ENCODE measurements at places on chromosomes 16 and 17.
A peak's percentile ranks its signal among the peaks of the same experiment; 100 is the strongest.

GRCh38 chr17:50352693-50353599, 7.0 kb downstream of the XYLT2 start:
- no peak for DNase-seq

- DNase-seq = no peak
Measured at GRCh38 chr16:3982216-3982615, 101.7 kb upstream of the CREBBP start.

DNA sequence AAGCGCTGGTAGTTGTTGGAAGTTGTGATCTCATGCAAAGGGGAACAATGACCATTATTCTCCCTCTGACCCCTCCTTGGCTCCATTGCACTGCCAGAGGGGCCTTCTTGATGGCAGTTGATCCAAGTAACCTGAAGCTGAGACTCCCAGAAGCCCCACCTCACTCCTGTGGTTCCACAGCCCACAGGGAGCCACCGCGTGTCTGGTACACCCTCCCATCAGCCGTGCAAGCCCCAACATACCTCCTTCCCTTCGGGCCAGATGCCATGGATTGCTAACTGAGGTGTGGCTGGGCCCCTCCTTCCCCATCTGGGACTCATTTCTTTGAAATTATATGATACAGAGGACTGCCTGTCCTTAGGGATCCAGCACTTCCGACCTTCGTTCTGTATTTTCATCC, 17.8 kb downstream of the SAP30BP start:
- no peak for DNase-seq

DNA sequence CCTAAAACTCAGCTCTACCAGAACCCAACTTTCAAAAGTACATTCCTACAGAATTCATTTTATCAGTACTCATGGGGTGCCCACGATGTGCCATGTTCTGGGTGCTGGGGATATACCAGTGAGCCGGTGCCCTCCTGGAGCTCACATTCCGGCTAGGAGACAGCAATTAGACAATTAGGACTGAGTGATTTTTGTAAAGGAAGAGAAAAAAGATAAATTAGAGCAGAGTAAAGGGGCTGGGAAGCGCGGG, 449 bp upstream of the MRPL58 start:
- DNase-seq = no peak

DNA sequence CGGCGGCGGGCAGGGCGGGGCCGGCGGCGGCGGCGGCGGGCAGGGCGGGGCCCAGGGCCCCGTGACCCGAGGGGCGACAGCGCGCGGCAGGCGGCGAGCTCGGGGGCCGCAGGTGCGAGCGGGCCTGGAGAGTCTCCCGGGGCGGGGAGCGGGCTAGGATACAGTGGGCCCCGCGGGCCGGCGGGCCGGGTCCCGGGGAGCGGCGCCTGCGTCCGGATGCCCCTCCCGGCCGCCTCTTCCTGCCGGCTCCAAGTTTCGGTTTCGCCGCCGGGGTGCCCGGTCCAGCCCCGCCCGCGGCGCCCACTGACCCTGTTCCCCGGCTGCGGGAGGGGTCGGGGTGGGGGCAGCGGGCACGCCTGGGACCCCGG, at the start of gene RNF213:
Gene RNF213, plus strand, starts transcription at position 62 of the 368 bp plus-strand sequence. CDS start 2,830 bp downstream, outside the sequence.
- DNase-seq = peak; percentile 52

- DNase-seq = peak; percentile 98
Measured at GRCh38 chr17:56960596-56961538, at the start of gene COIL. COIL (minus strand) TSS chr17:56961050; CDS start chr17:56961019, 31 bp downstream.

- DNase-seq = no peak
Measured at GRCh38 chr16:65126845-65127624, 5.2 kb upstream of the CDH11 start.

- DNase-seq = peak; percentile 59
Measured at GRCh38 chr16:89863741-89864526, 9.5 kb upstream of the TCF25 start.

DNA sequence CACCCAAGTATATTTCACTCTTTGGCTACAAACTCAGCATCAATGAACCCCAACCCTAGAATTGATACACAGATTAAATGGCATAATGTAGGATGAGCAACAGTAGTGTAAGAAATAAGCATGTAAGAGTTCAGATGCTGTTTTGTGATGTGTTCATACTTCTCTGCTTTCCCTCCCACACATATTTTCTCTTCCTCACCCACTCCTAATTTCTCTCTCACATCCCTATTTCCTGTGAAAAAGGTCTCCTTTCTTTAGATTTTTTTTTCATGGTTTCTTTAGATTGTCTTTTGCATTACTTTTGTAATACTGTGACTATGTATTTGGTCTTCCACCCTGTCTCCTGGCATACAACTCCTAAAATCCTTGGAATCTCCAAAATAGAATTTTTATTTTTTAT, 21.7 kb downstream of the CREBBP start:
- DNase-seq = no peak

GRCh38 chr16:57984443-57985203, 13.7 kb upstream of the CNGB1 start:
- peak; percentile 94 for DNase-seq

DNA sequence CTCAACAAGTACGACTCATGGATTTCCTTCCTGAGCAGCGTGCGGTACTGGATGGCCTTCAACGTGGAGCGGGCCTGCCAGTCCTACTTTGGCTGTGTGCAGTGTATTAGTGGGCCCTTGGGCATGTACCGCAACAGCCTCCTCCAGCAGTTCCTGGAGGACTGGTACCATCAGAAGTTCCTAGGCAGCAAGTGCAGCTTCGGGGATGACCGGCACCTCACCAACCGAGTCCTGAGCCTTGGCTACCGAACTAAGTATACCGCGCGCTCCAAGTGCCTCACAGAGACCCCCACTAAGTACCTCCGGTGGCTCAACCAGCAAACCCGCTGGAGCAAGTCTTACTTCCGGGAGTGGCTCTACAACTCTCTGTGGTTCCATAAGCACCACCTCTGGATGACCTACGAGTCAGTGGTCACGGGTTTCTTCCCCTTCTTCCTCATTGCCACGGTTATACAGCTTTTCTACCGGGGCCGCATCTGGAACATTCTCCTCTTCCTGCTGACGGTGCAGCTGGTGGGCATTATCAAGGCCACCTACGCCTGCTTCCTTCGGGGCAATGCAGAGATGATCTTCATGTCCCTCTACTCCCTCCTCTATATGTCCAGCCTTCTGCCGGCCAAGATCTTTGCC, 9.0 kb downstream of the HAS3 start:
- DNase-seq = no peak

Data from stimulated activated CD8-positive, alpha-beta memory T cell treated with anti-CD3 and anti-CD28 coated beads, Interleukin-4, amount 100 ng/mL, for 48 hours (primary cell).